ENCODE measurements at places on chromosomes 7 and 10.
A peak's percentile ranks its signal among the peaks of the same experiment; 100 is the strongest.

DNA sequence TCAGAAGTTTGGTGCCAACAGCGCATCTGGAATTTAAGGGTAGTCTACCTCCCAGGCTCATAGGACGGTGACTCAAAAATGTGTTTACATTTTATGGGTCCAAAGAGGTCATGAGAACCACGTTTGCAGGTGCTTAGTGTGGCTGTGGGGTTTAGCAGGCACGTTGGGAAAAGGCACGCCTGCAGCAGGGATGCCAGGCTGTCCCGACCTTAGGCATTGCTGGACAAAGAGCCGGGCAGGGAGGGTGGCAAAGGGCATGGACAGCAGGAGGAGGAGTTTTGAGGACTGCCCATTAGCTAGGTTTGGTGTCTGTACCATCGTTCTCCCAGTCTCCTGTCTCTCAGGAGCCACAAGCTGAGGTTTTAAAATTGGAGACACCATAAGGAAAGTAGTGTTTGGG lies 104.4 kb downstream of the TRRAP start:
- no peak for DNase-seq

DNA sequence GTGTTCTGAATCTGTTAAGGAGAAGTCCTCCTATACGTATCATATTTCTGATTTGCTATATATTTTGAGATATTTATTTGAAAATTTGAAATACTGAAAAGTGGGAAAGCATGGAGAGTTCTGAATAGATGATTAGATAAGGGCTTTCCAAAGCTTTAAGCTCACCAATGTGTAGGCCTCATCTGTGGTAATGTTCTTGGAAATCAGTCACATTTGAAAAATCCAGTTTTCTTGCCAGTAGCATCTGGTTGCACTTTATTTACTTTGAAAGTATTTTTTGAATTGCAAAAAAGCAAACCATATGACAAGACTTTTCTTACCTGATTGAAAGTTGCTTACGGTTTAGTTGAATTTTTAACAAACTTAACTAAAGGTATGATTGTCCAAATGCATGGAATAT lies 21.7 kb downstream of the ADD3 start:
- no peak for DNase-seq

- DNase-seq: no peak
Measured at GRCh38 chr10:124831116-124831515, 29.5 kb downstream of the ABRAXAS2 start.

DNA sequence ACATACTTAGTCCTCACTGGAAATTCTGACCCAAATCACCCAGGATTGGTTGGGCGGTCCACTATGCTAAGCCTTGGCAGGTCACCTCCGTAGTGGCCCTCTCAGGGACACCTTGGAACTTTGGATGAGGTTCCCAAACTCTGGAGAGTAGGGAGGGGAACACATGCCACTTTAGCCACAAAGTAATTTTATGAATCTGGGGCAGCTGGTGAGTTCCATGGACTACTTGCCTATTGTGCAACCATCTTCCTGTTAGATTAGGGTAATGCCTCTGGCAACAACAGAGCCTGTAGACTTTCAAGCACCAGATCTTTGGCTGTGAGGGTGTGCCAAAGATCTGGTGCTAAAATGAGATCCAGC lies 77.7 kb downstream of the ITGB8 start:
- no peak for DNase-seq

GRCh38 chr10:27341001-27341400 lies 100.4 kb upstream of the ACBD5 start:
- no peak for DNase-seq

GRCh38 chr7:127221731-127222130 lies 31.0 kb downstream of the GRM8 start:
- DNase-seq: no peak

- DNase-seq: peak; percentile 23
Measured at GRCh38 chr7:42886129-42886528, 25.7 kb downstream of the C7orf25 start.

DNA sequence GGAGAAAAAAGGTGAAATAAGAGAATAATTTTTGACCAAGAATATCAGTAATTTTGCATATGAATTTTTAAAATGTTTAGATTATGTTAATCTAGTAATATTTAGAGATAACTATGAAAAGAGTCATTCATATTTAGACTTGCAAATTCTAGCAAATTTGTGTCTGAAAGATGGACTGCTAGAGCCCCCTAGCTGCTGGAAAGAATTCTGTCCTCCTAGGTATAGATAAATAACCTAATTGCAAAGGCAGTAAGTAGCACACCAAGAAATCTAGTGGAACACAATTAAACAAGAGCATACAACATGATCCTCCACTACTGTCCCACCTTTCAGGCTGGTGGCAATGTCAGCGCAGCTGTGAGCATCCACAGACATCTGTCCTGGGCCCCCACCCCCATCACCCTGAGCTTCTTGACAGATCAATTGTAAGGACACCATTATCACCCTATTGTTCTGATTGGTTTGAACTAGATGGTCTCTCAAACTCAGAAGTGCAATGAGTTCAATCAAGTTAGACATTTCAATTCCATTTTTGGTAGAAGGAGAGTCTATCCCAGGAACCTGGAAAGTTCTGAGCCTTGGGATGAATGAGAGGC lies 15.0 kb upstream of the GFRA1 start:
- peak; percentile 34 for DNase-seq

- DNase-seq: no peak
Measured at GRCh38 chr7:157729566-157729965, 392.8 kb downstream of the DNAJB6 start.

DNA sequence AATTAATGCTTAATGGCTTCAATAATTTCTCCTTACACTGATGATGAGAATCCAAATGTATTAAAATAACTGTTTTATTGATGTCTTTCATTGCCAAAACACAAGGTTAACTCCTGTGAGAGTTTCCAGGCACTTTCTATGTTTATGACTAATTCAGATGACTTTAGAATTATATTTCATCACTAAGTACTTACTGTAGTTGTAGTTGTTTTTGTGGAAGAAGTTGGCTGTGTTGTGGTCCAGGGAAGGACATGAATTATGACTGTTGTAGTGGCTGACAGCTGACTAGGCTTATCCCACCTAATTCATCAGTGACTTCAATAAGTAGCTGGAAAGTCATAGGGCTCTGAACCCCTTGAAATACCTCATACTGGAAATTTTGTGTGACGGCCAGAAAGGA lies 254.8 kb downstream of the HGF start:
- DNase-seq: no peak

- DNase-seq: no peak
Measured at GRCh38 chr7:1121476-1121875, 33.6 kb downstream of the GPER1 start.

DNA sequence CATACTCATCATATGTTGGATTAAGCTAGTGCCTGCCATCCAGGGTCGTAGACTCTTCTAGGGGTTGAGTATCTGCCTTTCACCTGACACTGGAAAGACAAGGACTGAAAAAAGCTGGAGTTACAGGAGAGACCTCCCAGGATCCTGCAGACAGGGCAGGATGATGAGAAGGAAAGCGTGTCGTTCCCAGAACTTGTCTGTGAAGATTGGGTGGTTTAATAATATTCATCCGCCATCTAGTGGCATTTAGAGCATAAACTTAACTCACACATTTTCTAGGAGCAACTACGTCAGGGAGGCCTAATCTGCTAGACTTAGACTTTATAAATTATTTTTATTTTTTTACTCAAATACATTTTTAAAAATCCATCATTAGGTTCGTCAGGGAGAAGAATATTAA lies 59.6 kb downstream of the ADRB1 start:
- DNase-seq: peak; percentile 70

- DNase-seq: no peak
Measured at GRCh38 chr10:7445474-7446185, 34.8 kb upstream of the SFMBT2 start.

GRCh38 chr7:16528520-16528919 lies 1.9 kb downstream of the LRRC72 start:
- DNase-seq: no peak

DNA sequence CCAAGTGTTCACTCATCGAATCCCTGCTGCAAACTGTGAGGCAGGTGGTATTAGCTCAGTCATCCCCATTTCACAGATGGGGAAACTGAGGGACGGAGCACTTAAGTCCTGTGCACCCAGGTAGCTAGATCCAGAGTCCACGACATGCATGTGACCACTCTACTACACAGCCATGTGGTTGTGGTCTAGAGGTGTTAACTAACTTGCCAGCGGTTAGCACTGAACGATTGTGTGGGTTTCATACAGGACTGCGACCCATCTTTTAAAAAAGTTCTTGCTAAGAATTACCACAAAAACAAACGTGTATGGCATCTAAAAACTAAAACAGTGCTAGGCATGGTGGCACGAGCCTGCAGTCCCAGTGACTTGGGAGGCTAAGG lies 16.1 kb upstream of the ABCC2 start:
- no peak for DNase-seq

DNA sequence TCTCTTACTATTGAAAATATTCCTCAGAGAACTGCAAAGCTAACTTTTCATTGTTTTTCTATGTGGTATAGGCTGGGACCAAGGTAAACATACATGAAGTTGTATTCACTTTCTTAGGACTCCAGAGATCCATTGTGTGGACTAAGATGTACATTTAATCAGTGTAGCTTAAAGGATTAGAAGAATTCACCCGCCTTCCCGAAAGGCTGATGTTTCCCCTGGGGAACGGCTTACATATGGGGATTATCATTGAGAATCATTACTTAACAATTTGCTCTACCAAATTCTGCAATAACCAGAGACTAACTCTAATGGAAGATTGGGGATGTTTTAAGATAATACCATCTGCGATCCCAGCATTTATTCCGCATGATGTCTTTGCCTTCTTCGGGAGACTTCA lies 257.1 kb upstream of the KIAA1217 start:
- DNase-seq: no peak

- no peak for DNase-seq
Measured at GRCh38 chr10:65416094-65416493, 1509.7 kb upstream of the LRRTM3 start.

- no peak for DNase-seq
Measured at GRCh38 chr7:68250143-68250542, 1253.5 kb downstream of the TYW1 start.

GRCh38 chr7:92691578-92691977 lies 101.4 kb upstream of the FAM133B start:
- peak; percentile 74 for DNase-seq

GRCh38 chr7:31885171-31885570 lies 185.0 kb downstream of the PDE1C start:
- DNase-seq: no peak

DNA sequence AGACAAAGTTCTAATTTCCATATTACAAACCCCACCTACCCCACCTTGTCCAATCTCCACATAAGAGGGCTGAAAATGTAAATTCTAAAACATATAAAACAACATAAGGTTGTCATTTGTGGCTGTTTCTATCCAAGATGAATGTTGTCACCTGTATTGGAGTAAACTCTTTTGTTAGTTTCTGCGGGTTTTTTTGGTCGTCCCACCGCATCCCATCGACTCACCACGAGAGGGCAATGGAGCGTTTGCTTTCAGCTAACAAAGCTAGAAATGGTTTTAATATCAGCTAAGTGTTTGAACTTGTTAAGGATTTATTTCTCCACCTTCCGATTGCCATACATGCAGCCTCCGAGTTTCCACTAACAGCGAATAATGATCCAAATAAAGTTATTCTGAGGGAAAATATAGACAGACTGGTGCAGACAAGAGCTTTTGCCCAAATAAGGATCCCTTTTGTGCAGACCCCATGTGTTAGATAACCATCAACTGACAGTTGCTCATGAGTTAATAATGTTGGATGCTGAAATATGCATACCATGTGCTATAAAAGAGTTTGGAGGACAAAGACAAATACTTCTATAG lies 137.2 kb downstream of the ARID5B start:
- peak; percentile 67 for DNase-seq

GRCh38 chr7:100609958-100610357 lies 2.4 kb upstream of the MOSPD3 start:
- no peak for DNase-seq

GRCh38 chr10:27383595-27384542 lies 120.2 kb upstream of the RAB18 start:
- DNase-seq: peak; percentile 94

DNA sequence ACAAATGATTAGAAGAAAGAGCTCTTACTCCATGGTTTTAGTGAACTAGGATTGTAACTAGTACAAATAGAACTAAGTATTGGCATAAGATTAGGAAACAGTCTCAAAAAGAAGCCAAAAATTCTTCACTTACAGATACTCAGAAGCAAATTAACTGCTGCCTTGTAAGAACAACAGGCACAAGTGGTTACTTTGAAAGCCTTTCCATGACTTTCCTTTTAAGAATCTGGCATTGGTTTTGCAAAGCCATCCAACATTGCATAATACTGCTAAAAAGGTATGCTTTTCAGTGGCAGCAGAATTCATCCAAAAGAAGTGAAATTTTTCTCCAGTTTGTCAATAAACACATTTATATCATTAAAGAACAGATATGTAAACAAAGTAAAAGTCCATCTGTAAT lies 126.8 kb upstream of the ODAD2 start:
- no peak for DNase-seq

- DNase-seq: peak; percentile 5
Measured at GRCh38 chr7:14734839-14735321, 167.7 kb downstream of the DGKB start.

GRCh38 chr10:15370856-15371701 lies at the start of gene FAM171A1:
Gene FAM171A1, minus strand, starts transcription at chr10:15371289. Its CDS starts 237 bp downstream, at chr10:15371052.
- DNase-seq: peak; percentile 24

- DNase-seq: no peak
Measured at GRCh38 chr7:3119963-3120362, 76.3 kb upstream of the CARD11 start.

GRCh38 chr10:11475831-11476434 lies 135.5 kb downstream of the USP6NL start:
- no peak for DNase-seq

GRCh38 chr10:36437367-36437766 lies 688.0 kb upstream of the ANKRD30A start:
- DNase-seq: no peak

- peak; percentile 59 for DNase-seq
Measured at GRCh38 chr7:20798081-20798693, 11.5 kb upstream of the SP8 start.

DNA sequence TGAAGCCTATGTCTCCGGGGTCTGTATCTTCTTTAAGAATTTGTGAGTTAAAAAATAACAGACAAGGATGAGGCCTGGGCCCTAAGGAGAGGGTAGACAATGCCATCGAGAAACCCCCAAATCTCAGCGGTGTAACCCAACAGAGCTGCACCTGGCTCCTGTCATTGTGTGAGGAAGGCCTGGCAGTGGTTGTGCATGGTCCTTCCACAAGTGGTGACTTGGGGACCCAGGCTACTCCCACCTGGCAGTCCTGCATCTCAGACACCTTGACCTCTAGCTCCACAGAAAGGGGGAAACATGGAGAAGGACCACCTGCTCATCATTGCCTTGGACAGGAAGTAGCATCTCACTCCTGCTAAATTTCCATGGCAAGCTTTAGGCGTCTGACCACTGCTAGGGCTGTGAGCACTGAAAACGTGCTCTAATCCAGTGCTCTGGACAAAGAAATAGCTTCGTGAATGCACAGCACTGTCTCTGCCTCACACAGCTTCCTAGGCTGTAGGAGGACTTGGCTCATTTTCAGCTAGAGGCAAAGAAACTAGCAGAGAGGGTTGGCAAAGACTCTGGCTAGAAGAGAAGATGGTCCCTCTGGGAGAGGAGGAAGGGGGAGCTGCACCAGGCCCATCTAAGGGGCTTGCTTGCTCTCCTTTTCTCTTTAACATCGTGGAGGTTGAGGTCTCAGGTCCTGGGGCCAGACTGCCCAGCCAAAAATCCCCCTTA lies 273.9 kb upstream of the ZMIZ1 start:
- DNase-seq: no peak
